Activated naive CD8-positive, alpha-beta T cell treated with anti-CD3 and anti-CD28 coated beads for 36 hours (primary cell): ENCODE measurements at places on chromosomes 13 and 19.

DNA sequence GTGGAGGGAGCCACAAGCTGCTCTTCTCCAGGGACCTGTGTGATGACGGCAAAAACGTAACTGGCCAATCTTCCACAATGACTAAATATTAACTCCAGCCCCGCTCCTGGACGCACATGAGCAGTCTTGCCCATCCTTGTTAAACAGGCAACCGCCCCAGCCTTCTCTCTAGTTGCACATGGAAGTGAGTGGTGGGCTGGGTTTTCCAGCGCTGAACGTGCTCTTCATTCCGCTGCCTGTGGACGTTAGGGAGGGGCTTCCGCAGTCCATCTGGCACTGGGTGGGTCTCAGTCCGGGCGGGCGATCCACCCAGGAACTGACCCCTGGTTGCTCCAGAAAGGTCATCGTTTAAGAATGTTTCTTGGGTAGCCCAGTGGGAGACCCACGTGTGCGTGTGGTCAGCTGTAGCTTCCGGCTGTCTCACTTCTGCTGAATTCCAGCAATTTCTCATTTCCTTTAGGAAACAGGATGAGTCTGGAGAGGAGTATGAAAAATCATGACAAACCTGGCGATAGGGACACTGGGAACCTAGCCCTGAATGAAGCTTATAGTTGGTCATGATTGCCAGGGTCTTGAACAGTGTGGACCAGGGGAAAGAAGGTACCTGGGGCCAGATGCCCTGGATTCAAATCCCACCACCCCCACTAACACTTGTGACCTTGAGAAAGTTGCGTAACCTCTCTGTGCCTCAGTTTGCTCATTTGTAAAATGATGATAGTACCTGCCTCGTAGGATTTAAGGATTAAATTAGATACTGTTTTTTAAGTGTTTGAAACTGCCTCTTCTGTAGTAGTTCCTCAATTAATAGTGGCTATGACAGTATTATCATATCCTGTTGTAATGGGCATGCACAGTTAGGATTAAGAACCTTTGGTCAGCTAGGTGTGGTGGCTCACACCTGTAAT is 92.6 kb downstream of the SIPA1L3 start:
- no peak for DNase-seq

DNA sequence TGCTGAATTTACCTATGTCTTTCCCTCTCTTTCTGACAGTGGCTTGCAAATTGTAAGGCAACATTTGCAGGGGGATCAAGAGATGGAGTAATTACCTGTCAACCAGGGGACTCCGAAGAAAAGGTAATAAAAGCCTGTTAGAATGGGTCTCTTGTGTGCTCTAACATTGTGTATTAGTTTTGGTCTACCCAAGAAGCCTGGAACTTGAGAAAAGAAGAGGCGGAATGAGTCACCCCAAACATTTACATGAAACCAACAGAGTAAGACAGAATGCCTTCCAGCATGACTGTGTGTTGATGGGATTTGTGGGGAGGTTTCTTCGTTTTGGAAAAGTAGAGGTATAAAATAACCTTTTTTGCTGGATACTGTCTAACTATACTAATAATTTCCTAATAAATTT is 36.7 kb downstream of the ZAR1L start:
- no peak for DNase-seq

GRCh38 chr13:114078461-114079451 is 53.7 kb downstream of the RASA3 start:
- peak; percentile 23 for DNase-seq

DNA sequence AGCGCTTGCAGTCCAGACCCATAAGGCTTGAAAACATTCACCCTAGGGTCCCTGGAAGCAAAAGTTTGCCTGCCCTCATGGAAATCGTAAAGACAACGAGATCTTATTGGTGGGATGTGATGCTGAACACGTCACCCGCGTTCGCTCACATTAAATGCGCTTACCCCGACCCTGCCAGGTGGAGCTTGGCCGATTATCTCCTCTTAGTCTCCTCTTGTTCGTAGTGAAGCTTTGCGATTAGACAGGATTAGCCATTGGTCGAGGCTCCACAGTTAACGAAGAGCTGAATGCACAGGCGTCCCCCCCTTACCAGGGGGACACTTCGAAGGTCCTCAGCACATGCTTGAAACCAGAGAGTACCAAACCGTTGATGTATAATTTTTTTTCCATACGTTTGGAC is 16.0 kb upstream of the KDM4B start:
- no peak for DNase-seq

GRCh38 chr13:25281193-25281934 is 5.9 kb downstream of the MTMR6 start:
- no peak for DNase-seq

GRCh38 chr19:45901432-45901911 is 941 bp downstream of the MYPOP start:
- peak; percentile 55 for DNase-seq

GRCh38 chr13:80276371-80277289 is 64.3 kb downstream of the SPRY2 start:
- no peak for DNase-seq

GRCh38 chr19:16899566-16900075 is 10.8 kb downstream of the F2RL3 start:
- peak; percentile 35 for DNase-seq

GRCh38 chr13:37457612-37458011 is 141.0 kb downstream of the POSTN start:
- DNase-seq = no peak
